ENCODE measurements at places on chromosomes 2 and 18. TPM values are rescaled to one million over a fixed set of nuclear protein-coding genes. Genes with fewer than 3 reads are reported as not detected.
A peak's percentile ranks its signal among the peaks of the same experiment; 100 is the strongest.

- no peak for ATAC-seq
Observed at GRCh38 chr18:54466248-54467005, 108.7 kb downstream of the C18orf54 start.

Gene TUBA4B
- not detected for total RNA-seq

DNA sequence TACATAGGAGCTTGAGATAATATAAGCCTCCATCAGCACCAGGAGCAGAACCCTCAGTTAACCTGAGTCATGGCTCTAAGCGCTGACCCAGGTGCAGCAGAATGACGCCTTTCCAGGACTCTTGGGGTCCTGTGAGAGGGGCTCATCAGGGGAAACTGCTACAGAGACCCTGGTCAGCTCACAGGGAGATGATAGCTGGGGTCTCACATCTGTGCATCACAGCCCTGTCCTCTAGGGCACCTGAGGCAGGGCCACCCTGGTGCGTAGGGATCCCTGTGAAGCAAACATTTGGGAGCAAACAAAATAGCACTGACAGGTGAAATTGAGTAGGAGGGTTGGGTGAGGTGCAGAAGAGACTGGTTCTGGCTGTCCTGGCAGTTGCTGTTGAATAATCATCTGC, 219.2 kb downstream of the SH3RF3 start:
- no peak for ATAC-seq

- no peak for ATAC-seq
Observed at GRCh38 chr2:17892770-17893534, 14.5 kb downstream of the KCNS3 start.

Gene ANKRD62
- total RNA-seq = not detected

GRCh38 chr2:27735263-27735904, 36.1 kb upstream of the MRPL33 start:
- peak; percentile 93 for ATAC-seq

Data from gastroesophageal sphincter (tissue), 4 donors.